ENCODE measurements at places on chromosomes 3 and 15.

GRCh38 chr15:99619712-99620111 lies 53.9 kb downstream of the MEF2A start:
- no peak for DNase-seq

DNA sequence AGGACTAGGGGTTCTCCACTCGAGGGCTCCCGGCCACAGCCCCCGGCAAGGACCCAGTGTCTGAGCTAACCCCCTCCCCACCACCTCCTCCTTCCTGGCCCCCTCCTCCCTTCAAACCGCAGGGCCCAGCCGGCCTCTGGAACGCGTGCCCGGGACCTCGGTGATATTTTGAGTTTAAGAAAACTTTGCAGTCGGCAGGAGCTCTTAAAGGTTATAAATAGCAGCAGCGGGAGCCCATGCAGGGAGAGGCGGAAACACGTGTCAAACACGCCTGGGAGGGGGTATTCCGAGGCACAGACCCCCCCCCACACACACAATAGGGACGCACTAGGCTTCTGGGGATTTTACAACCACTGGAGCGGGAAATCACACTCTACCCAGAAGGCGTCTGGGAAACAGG lies 3.1 kb upstream of the PTH1R start:
- DNase-seq = no peak

- no peak for DNase-seq
Observed at GRCh38 chr3:126721246-126721645, 17.2 kb downstream of the CHCHD6 start.

DNA sequence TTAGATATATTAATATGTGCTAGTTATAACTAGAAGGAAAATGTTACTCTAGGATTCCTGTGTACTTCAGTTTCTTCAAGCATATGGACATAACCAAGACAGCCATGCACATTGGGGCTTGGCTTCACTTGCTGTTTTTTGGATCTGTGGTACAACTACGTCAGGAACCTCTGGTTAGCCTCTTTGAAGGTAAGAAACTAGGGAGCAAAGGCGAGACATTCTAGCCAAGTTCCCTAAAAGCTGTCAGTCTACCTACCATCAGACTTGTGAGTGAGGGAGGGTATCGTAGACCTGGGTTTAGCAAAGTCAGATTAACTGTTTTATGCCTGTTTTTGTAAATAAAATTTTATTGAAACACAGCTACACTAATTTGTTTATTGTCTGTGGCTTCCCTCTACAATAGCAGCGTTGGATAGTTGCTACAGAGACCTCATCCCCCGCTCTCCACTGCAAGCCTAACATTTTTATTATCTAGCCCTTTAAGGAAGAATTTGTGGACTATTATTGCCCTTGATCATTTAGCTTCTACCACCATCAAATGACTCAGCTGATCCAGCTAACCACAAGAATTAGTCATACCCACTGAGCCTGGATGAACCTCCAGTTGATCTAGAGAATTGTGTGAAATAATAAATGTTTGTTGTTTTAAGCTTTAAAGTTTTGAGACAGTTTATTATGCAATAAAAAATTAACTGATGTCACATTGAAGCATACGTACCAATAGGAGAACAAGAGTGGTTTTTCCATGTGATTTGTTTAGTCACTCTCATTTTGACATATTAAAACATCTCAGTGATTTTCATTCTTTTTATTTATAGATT lies 58.1 kb downstream of the RSRC1 start:
- peak; percentile 7 for DNase-seq

DNA sequence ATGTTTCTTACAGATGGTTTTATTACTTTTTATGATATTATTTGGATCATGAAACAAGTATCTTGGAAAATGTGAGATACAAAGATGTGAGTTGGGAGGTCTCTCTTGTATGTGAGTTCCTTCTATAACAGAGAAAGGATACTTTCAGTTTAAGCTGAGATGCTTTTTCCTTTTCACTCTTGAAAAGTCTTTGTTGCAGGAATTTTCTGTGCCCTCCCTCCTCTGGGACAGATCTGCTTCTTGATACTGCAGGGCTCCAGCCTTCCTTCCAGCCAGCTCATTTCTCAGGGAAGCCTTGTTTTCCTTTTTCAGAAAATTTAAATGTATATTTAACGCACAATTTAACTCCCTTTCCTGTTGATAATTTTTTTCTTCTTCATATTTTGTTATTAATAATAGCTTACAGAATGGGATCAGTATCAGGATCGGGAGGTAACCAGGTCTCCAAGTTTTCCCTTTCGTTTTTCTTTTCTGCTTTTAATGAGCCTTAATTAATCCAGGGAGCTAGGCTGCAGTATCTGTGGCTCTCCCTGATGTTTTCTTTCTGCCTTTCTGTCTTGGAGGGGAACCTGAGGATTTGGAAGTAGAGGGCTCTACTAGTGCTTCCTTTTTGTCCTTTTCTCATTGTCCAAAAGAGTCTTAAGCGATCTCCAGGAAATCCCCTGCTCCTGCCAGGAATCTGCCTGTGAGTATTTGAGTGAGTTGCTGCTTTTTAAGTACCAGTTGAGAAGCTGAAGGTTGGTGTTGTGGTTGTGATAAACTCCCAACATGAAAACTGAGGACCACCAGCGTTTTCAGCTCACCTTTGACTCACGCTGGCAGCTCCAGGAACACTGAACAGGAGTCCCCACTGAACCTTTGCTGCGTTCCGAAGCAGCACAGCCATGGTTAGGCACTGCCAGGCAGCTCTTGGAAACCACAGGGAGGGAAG lies 105.7 kb downstream of the IGF1R start:
- no peak for DNase-seq

DNA sequence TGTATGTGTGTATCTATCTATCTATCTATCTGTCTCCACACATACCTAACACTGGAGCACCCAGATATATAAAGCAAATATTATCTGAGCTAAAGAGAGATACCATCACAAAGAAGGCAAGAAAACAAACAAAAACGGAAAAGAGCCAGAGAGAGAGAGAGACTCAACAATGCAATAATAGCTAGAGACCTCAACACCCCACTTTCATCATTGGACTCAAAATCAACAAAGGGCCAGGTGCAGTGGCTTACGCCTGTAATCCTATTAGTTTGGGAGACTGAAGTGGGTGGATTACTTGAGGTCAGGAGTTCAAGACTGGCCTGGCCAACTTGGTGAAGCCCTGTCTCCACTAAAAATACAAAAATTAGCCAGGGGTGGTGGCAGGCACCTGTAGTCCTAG lies 23.4 kb downstream of the NCBP2 start:
- DNase-seq = no peak

- DNase-seq = no peak
Observed at GRCh38 chr15:38905632-38906031, 341.0 kb upstream of the RASGRP1 start.

DNA sequence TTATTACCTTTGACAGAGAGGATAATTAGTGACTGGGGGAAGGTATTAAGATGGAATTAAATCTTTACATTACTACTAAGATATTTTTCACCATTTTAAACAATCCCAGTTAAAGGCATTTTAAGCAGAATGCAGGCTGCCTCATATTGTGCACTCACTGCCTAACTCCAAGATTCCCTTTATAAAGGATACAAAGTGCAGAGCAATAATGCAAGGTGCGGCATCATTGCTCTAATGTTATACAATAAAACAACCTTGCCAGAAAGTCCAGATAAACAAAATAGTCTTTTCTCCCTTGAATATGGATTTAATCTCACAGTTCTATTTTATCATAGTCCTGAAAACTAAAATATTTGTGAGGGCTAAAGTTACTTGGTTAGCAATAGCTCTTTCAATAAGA lies 1031.6 kb upstream of the SEMA6D start:
- no peak for DNase-seq

DNA sequence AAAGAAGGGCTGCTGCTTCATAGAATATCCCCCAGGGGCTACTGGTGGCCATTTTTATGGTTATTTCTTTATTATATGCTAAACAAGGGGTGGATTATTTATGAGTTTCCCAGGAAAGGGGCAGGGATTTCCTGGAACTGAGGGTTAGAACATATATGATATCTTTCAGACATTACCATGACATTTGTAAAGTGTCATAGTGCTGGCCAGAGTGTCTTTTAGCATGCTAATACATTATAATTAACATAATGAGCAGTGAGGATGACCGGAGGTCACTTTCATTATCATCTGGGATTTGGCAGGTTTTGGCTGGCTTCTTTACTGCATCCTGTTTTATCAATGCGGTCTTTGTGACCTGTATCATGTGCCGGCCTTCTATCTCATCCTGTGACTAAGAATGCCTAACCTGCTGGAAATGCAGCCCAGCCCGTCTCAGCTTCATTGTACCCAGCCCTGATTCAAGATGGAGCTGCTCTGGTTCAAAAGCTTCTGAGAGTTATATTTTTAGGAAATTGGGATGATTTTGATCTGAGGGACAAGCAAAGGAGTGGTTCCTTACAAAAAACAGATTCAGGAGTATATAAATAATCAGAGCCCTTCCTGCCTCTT lies 9.1 kb upstream of the ZBTB20 start:
- no peak for DNase-seq

- DNase-seq = no peak
Observed at GRCh38 chr3:169227911-169228310, 435.6 kb downstream of the MECOM start.
